Kidney glomerular epithelial cell (primary cell): ENCODE measurements at places on chromosomes 16 and 17.

DNA sequence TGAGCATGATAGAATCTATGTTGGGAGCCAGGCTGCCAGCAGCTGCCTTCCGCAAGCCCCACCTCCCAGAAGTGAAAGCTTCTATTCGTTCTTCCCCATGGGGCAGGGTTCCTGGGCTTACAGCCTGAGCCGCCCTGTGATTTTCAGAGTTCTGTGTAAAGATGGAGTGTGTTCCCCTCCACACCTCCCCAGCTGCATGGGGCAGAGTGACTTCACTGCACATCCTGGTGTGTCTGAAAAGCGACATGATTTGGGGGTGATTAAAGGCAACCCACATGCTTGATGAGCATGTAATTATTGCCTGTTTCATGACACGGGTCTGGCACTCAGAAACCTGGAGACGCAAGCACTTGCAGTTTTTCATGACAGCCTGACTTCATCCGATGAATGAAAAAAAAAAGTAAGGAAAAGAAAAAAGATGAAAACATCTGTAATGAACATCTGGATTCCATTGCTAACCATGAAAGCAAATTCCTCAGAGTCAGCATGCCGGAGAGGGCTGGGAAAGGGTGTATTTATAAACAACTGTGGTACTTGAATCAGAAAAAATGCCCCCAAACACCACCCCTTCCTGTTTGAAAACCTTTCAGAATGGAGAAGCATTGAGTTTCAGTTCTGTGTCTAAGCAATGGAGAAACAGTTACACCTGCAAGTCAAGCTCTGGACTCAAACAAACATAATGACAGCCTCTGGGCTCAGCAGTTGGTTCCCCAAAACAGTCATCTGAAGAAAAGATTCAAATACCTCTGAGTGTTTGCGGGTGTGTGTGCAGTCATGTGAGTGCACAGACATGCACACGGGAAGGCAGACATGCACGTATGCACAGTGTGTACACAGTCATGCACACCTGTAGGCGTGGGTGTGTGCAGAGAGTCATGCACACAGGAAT, 266.0 kb downstream of the ENGASE start:
- no peak for DNase-seq

DNA sequence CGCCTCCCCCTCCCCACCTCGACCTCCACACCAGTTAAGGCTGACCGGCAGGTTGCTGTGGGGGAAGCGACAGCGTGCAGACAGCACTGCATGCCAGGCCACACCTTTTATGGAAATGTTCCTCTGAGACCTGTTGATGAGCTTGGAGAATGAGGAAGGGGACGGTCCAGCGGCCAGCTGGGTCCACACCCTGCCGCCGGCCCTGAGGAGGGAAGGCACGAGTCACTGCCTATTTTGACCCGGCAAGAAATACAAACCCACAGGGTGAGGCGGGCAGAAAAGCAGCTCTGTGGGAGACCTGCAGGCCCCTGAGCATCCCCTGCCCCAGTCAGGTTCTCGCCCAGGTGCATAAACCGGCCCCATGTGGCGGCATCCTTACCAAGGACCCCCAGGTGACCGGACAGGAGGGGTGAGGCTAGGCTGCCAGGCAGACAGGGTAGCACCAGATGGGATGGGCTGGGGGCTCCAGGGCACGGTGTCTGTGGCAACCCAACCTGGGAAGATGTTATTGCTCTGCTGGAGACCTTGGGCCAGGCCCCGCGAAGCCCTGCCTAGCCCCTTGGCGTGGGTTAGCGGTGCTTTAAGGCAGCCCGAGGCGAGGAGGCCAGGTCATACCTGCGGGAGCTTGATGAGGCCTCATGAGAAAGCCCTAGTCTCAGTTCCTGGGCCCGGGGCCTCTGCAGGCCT, 12.7 kb downstream of the NATD1 start:
- DNase-seq: peak; percentile 14

GRCh38 chr17:35082073-35082657, 18.7 kb upstream of the RFFL start:
- peak; percentile 75 for DNase-seq

DNA sequence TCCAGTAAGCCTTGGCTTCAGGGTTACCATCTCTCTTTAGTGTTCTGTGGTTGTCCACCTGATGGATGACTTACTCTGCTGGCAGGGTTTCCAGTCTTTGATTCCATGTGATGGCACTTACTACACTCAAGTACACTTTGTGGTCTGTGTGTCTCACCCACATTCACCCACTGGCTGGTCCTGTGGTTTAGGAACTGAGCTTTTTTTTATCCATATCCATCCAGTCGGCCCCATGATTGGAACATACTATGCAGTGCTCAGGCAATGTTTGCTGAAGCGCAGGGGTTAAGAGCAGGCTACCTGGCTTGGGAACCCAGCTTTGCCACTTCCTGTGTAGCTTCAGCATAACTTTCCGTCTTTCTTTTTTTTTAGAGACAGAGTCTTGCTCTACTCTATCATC, 2.8 kb upstream of the FUS start:
- no peak for DNase-seq

DNA sequence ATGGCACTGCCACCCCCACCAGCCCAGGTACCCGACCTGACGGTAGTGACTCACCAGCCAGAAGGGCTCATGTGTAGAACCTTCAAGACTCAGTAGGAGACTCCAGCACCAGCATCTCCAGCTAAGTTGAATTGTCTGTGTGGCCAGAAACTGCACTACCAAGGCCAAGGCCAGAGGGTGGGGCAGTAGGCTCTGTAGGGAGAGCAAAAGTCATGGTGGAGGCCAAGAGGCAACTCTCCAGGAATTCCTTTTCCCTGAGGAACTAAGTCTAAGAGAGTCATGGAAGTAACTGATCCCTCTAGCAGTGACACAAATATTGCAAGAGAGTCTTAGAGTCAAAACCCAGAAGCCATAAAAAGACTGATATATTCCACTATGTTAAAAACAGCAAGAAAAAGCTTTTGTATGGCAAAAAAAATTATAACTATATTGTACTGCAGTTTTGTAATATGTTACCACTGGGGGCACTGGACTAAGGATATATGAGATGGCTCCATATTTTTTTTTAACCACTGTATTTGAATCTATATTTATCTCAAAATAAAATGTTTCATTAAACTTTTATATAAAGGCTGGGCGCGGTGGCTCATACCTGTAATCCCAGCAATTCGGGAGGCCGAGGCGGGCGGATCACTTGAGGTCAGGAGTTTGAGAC, 30.2 kb upstream of the GUCY2D start:
- no peak for DNase-seq

- no peak for DNase-seq
These were observed 143.1 kb upstream of the CACNG5 start for GRCh38 chr17:66691644-66692420.

- no peak for DNase-seq
These were observed 18.5 kb downstream of the RSPRY1 start for GRCh38 chr16:57204675-57205074.

GRCh38 chr17:40551879-40552768, 13.1 kb downstream of the CCR7 start:
- peak; percentile 93 for DNase-seq

GRCh38 chr16:4246777-4247459, 5.0 kb upstream of the SRL start:
- no peak for DNase-seq

GRCh38 chr16:53816211-53816836, 112.4 kb downstream of the FTO start:
- no peak for DNase-seq

GRCh38 chr17:28228986-28229729, 89.8 kb upstream of the TMEM97 start:
- DNase-seq: no peak

DNA sequence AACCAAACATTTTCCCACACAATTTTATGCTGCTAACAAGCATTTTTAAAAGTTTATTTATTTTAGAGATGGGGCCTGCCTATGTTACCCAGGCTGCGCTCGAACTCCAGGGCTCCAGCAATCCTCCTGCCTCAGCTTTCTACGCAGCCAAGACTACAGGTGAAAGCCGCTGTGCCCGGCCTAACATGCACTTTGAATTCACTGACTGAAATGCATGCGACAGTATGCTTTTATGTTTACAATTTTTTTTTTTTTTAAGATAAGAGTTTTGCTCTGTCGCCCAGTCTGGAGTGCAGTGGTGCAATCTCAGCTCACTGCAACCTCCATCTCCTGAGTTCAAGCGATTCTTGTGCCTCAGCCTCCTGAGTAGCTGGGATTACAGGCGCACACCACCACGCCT, 47.8 kb downstream of the MAP1LC3B start:
- DNase-seq: no peak

- DNase-seq: no peak
These were observed 5.4 kb downstream of the SLC47A1 start for GRCh38 chr17:19539040-19539399.

DNA sequence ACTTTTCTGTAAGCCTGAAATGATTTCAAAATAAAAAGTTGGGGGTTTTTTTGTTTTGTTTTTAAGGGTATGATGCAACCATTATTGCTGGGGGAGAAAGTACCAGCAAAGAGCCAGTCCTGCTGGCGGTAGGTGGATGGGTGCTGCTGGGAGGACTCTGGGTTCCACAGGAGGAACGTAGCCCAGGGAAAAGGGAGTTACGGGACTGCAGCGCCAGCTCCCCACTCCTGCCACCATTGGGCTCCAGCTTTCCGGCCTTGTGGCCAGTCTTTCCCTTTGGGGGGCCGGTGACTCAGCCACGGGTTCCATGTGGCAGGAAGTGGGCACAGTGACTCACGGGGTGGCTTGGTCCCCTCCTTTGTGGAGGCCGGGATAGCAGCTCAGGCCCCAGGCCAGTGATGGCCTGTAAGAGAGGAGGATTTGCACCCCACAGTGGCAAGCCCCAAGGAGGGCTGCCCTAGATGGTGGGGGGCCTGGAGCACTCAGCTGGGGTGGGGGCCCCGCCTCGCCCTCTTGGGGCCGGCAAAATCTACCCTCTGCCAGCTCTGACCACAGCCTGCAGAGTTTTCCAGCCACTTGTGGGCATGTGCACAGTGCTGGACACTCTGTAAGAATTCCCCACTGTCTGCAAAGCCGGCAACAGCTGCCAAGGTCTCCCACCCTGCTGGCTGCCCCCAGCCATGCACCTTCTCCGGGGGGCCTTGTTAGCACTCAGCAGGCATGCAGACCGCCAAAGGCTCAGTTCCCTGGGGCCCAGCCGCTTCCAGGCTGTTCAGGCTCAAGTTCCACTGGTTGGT, 30.4 kb downstream of the SOCS3 start:
- DNase-seq: no peak

- no peak for DNase-seq
These were observed 258.6 kb upstream of the FOXF1 start for GRCh38 chr16:86251682-86252081.

GRCh38 chr16:47847220-47847970, 308.4 kb downstream of the ABCC12 start:
- DNase-seq: no peak

GRCh38 chr17:81002013-81002384, 10.4 kb downstream of the CHMP6 start:
- DNase-seq: no peak
